Endothelial cell of umbilical vein (primary cell): ENCODE measurements at places on chromosomes 7 and 10. TPM values are rescaled to one million over a fixed set of nuclear protein-coding genes. Genes with fewer than 3 reads are reported as not detected.

The ZNF425 gene
- 0.45 and 0.68 TPM in 2 replicates for polyA plus RNA-seq

The CFAP70 gene
- polyA plus RNA-seq, result 0.11 and 0.19 TPM in 2 replicates

The TDRD1 gene
- polyA plus RNA-seq, result not detected in 2 replicates

The EMX2 gene
- not detected in 2 replicates for polyA plus RNA-seq

The SPDYE2 gene
- not detected in 2 replicates for polyA plus RNA-seq

The WNT8B gene
- polyA plus RNA-seq, result not detected in 2 replicates

The RAB19 gene
- not detected in 2 replicates for polyA plus RNA-seq

The CNTNAP2 gene
- 0.02 TPM in 1 of 2 replicates, not detected in the other for polyA plus RNA-seq

The SEMA4G gene
- polyA plus RNA-seq, result 10.4 and 12.7 TPM in 2 replicates

The EBF3 gene
- 0.75 and 0.92 TPM in 2 replicates for polyA plus RNA-seq

The CCDC172 gene
- not detected in 2 replicates for polyA plus RNA-seq

The ADCY1 gene
- 0.37 and 0.52 TPM in 2 replicates for polyA plus RNA-seq

The CHN2 gene
- polyA plus RNA-seq, result 0.56 and 1.4 TPM in 2 replicates

The CC2D2B gene
- polyA plus RNA-seq, result 0.03 and 0.21 TPM in 2 replicates

The THSD7A gene
- polyA plus RNA-seq, result 2.8 and 3.3 TPM in 2 replicates

The PKD2L1 gene
- not detected in 2 replicates for polyA plus RNA-seq

The FBXL13 gene
- polyA plus RNA-seq, result 3.9 and 4.0 TPM in 2 replicates

The MYH16 gene
- 0.01 and 0.03 TPM in 2 replicates for polyA plus RNA-seq

The COBL gene
- polyA plus RNA-seq, result not detected in 2 replicates

The HECW1 gene
- polyA plus RNA-seq, result not detected in 2 replicates

The KLF14 gene
- polyA plus RNA-seq, result 0.01 TPM in 1 of 2 replicates, not detected in the other

The DCLRE1A gene
- 2.9 and 3.6 TPM in 2 replicates for polyA plus RNA-seq

The AZGP1 gene
- polyA plus RNA-seq, result not detected in 2 replicates

The IMPDH1 gene
- polyA plus RNA-seq, result 78.8 and 87.3 TPM in 2 replicates

The VWDE gene
- 0.10 and 0.17 TPM in 2 replicates for polyA plus RNA-seq
